ENCODE measurements at places on chromosomes 11 and 22. TPM values are rescaled to one million over a fixed set of nuclear protein-coding genes. Genes with fewer than 3 reads are reported as not detected.

The FAT3 gene
- 0.33 TPM for total RNA-seq

The APOA5 gene
- not detected for total RNA-seq

The KCNQ1 gene
- 25.1 TPM for total RNA-seq

The OR5P2 gene
- total RNA-seq, result not detected

The ABTB2 gene
- 27.0 TPM for total RNA-seq

The OR8A1 gene
- total RNA-seq, result not detected

The BATF2 gene
- total RNA-seq, result 1.6 TPM

The C11orf42 gene
- total RNA-seq, result not detected

The TUB gene
- 22.9 TPM for total RNA-seq

The PTPN5 gene
- 5.3 TPM for total RNA-seq

The KRTAP5-10 gene
- total RNA-seq, result not detected

The TPH1 gene
- 0.96 TPM for total RNA-seq

The BTG4 gene
- not detected for total RNA-seq

The SLC22A8 gene
- total RNA-seq, result not detected
